KG1 (cell line): ENCODE measurements at places on chromosomes 6 and 20.

DNA sequence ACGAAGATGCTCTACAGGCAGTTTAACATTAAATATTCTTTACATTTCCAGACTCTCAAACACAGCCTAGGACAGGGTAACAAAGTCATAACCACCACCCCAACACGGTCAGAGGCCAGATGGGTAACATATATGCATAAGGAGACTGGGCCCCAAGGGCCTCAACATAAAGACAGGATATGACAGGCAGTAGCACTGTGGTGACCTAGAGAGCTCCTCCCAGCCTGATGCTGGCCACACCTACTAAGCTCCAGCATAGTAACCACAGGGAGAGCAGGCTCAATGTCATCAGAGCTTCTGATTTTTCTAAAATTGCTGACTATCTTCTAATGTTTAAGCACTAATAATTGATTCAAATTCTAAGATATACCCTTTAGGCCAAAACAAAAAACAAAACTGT, 21.7 kb downstream of the SMLR1 start:
- no peak for DNase-seq

- no peak for DNase-seq
Measured at GRCh38 chr20:378961-379336, 1.6 kb upstream of the TRIB3 start.

- DNase-seq = no peak
Measured at GRCh38 chr6:111720931-111721496, 115.3 kb upstream of the TRAF3IP2 start.

GRCh38 chr6:25875563-25875905, 1.5 kb upstream of the SLC17A3 start:
- no peak for DNase-seq
